ENCODE measurements at places on chromosomes 4 and X.

- no peak for DNase-seq
These were observed 7.9 kb downstream of the PITX2 start for GRCh38 chr4:110614976-110615352.

DNA sequence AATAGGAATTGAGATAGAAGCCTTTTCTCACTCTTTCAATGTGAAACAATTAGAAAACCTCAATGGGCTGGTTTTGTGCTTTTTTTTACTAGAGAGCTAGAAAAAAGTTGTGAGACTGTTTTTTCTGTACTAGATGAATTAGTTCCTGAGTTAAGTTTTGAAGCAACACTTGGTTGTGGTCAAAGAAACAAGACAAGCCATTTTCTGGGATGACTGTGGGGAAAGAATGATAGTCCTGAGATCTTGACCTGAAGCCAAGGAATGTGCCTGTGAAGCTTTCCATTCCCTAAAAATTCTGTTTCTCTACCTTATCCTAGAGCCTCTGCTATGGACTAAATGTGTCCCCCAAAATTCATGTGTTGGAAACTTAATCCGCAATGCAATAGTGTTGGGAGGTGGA lies 157.8 kb upstream of the TLL1 start:
- no peak for DNase-seq

DNA sequence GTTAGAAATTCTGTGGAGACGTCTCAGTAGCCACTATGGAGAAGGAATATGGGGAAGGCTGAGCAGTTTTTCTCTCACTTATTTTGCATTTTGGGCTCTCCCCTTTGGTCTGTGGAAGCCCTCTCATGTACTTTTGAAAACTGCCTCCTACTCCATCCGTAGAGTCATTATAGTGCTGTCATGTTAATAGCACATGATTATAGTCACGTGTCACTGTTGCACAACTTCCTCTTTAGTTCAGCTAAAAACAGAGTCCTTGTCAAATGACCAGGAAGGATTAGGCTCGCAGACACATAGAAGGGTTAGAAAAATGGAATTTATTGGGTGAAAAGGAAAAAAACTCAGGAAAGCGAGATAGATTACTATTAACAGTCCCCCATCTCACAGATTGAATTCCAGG lies 258.2 kb upstream of the CXorf51A start:
- no peak for DNase-seq

DNA sequence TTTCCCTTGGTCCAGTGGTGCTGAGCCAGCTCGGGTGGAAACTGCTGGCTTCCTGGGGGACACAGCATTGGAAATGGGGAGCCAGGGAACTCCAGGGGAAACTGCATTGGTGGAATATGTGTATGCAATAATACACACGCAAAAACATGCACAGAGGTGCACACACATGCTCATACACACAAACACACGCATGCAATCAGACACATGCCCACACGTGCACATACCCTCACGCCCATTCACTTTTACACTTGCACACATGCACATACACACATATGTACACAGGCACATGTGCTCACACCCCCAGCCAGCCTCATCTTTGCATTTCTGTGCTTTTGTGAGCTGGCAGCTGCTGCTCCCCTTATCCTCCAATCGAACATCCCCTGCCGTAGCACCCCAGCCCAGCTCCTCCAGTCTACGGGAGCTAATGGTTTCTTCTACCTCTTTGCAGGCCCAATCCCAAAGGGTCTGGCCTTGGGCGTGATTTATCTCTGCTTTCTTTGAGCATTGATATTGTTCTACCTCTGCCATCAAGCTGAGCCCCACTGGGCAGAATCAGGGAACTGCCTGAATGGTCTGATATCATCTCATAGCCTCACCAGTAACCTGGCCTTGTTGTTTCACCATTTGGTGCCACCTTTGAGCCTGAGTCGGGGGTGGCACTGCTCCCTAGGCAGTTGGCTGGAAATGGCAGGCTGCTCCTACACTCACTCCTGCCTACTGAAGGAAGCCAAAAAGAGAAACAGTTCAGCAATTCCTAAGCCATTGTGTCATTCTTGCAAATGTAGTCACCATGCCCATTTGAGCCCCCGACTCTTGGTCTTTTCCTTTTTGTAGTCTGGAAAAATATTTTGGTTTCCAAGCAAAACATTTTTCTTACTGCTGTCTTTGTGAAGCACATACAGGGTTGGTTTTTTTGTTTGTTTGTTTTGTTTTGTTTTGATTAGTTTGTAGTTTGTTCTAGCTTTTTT lies 104.4 kb upstream of the MAMLD1 start:
- DNase-seq, result no peak

DNA sequence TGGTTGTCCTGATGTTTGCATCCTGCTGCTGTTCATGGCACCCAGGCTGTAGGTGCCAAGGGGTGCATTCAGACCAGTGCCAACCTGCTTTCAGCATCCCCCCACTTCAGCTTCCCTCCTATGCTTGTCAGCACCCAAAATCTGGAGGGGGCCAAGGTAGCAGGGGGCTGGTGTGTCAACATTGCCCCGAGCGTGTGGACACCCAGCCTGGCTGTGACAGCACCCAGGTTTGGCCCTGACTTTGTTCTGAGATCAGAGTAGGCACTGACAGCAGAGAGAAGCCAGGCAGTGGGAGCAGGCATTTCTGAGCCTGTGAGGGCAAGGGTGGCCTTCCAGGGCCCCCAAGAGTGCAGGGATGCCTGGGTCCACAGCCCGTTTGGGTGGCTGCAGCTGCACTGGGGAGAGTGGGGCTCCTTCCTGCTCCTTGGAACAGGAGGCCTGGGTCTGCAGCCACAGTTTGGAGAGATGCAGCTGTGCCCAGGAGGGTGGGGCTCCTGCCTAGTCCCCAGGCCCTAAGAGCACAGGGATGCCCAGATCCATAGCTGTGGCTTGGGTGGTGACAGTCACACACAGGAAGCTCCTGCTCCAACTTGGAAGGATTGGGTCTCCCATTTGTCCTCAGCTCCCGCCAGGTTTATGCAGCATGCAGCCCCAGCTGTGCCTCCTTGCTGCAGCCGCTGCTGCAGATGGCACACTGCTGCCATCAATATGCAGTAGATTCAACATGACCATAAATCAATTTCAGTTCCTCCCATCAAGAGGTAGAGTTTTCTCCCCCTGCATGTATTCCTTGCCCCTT lies 12.3 kb upstream of the PPM1K start:
- no peak for DNase-seq

DNA sequence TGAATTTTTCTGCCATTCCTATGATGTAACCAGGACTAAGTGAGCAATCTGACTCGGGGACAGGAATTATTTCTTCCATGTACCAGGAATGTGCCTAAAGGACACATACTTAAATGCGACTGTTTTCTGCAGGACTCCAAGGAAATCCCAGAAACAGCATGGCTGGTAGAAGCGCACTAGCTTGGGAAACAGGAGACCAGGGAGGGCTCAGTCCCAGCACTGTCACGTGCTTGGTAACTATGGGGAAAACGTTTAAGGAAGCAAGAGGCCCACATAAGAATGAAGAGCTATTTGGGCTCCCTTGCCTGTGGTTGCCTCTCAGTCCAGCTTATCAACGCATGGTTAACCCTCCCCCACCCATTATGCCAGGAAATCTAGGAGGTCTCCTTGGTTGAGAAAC lies 19.6 kb downstream of the MPP1 start:
- DNase-seq, result no peak

DNA sequence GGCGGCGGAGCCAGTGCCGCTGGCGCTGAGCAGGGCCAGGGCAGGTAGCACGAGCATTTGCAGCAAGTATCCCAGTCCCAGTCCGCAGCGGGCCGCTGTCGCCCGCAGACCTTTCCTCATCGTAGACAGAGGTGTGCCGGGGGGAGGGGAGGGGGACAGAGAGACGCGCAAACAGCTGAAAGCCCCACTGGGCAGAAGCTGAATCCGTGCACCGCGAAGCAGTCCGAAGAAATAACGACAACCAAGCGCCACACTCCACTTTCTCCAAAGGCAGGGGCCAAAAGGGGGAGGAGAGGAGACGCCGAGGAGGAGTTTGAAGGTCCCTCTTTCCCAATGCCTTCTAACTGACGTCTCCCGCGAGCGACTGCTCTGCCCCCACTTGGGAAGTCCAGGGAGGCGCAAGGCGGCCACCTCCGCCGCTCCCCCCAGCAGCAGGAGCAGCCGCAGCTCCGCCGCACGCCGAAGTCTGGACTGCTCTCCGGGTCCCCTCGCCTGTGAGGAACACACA lies at the start of gene UNC5C:
UNC5C (minus strand) TSS at position 236 of the 508 bp plus-strand sequence.
- DNase-seq, result no peak

DNA sequence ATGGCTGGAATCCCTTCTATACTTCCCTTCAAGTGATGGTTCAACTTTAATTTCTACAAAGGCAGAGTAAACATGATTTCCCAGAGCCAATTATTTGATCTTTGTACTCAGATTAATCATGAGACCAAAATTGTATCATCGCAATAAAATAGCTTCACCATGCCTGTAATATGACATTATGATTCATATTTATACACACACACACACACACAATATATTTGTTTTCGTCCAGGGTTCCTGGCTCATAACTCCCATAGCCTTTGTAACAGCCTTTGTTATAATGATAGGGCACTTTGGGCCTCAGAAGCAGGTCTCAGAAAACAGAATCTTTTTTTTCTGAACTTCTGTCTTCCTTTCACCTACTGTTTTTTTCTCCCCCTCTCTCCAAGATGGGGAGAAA lies 270.6 kb downstream of the ADGRA3 start:
- no peak for DNase-seq

GRCh38 chrX:24902806-24903205 lies 113.0 kb downstream of the ARX start:
- no peak for DNase-seq

- DNase-seq, result no peak
These were observed 176.9 kb downstream of the SLIT2 start for GRCh38 chr4:20428436-20429160.

DNA sequence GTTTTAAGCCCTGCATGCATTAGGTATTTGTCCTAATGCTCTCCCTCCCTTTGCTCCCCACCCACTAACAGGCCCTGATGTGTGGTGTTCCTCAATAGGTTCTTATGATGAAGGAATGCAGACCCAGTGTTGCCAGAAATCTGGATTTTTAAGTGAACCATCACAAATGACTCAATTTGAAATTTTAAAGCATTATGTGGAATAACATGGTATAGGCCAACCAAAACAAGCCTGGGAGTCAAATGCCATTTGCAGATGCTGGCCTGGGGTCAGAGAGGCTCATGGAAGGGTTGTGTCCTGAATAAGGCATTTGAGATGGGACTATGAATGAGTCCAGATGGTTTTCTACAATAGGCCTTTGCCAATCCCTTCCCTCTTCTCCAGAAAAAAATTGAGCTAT lies 179.6 kb downstream of the SHROOM3 start:
- no peak for DNase-seq

GRCh38 chr4:26204911-26205370 lies 115.9 kb upstream of the RBPJ start:
- no peak for DNase-seq

- no peak for DNase-seq
These were observed 279.2 kb downstream of the QDPR start for GRCh38 chr4:17232566-17233253.

GRCh38 chr4:14920759-14921320 lies 81.4 kb upstream of the CPEB2 start:
- no peak for DNase-seq

GRCh38 chr4:86908251-86908657 lies 16.0 kb upstream of the C4orf36 start:
- DNase-seq, result no peak

- DNase-seq, result no peak
These were observed 294.1 kb downstream of the ARHGAP24 start for GRCh38 chr4:85769009-85769408.

GRCh38 chr4:102163404-102164140 lies 181.7 kb downstream of the SLC39A8 start:
- no peak for DNase-seq

- no peak for DNase-seq
These were observed 278.3 kb downstream of the FBXW7 start for GRCh38 chr4:152257601-152258066.

DNA sequence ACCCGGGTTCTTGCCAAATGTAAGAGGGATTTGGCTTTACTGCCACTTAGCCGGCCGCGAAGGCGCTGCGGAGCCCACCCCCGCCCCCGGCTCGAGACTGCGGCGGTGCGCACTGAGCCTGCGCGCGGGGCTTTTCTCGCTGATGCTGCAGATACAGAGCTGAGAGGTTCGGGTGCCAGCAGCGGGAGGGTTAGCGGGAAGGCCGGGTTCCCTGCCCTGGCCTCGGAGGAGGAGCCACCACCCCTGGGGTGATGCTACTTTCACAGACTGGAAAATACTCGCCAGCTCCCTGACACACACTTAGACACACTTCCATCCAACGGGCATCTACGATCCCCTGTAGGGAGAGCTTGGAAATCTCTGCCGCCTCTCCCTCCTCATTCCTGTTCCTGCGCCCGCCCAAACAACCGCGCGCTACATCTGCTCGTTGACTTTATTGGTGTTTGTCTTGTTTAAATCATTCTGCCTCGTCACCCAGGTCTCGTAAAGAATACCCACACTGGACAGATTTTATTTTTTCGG lies 2.1 kb upstream of the PCDH7 start:
- DNase-seq, result no peak

DNA sequence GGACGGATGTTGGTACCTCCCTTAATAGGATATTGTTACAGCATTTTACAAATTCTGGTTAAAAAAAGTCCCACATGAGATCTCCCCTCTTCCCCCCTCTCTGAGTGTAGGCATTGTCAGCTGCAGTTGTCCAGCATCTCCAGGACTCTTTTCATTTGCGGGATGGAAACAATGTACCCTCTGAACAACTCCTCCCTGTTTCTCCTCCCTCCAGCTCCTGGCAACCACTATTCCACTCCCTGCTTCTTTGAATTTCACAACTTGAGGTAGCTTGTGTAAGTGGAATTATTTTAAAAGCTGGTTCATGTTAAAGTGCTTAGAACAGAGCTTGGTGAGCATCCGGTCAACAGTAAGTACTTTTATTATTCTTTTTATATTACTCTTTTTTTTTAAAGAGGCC lies 69.8 kb downstream of the TBL1X start:
- DNase-seq, result no peak

DNA sequence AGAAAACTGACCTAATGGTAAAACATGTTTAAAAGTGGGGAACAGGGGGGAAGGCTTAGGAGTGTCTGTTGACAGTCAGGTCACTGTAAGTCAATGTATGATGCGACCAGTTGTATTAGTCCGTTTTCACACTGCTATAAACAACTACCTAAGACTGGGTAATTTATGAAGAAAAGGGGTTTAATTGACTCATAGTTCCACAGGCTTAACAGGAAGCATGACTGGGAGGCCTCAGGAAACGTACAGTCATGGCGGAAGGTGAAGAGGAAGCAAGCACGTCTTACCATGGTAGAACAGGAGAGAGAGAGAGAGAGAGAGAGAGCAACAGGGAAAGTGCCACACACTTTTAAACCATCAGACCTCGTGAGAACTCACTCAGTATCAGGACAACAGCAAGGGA lies 13.0 kb upstream of the PLAC1 start:
- DNase-seq, result no peak

GRCh38 chr4:165784672-165785071 lies 88.4 kb upstream of the TLL1 start:
- DNase-seq, result no peak

DNA sequence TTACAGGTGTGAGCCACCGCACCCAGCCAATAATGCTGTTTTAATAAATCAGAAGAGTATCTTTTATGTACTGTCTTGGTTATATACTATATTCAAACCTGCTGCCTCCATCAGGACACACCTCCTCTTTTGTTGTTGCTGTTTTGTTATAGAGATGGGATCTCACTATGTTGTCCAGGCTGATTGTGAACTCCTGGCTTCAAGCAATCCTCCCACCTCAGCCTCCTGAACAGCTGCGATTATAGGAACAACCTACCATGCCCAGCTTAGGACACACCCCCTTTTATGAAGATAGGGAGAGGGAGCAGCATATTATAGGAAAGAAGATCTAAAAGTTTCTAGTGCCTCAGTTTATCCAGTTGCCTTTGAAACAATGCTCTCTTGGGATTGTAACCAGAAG lies 62.2 kb upstream of the RAB33B start:
- no peak for DNase-seq

Data from activated CD8-positive, alpha-beta memory T cell treated with anti-CD3 and anti-CD28 coated beads for 4 hours (primary cell).